H1 (cell line): ENCODE measurements at places on chromosomes 5 and 9.
A peak's percentile ranks its signal among the peaks of the same experiment; 100 is the strongest.

DNA sequence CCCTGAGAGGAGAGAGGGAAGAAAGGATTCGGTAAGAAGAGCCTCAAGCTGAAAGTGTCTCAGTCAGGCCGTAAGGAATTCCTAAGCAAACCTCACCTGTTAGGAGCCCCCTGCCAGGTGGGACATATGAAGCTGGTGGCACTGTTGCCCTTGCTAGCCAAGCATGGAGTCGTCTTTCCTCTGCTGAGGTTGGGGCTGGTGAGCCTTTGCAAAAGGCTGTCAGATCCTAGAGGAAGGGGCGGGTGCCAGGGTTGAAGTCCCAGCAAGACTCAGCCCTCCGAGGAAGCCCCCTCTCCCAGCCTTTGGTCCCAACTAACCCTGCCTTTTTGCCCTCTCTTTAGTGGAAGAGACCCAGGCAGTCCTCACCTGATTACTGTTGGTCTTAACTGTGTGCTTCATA is 5.5 kb upstream of the SMIM32 start:
- no peak for DNase-seq

DNA sequence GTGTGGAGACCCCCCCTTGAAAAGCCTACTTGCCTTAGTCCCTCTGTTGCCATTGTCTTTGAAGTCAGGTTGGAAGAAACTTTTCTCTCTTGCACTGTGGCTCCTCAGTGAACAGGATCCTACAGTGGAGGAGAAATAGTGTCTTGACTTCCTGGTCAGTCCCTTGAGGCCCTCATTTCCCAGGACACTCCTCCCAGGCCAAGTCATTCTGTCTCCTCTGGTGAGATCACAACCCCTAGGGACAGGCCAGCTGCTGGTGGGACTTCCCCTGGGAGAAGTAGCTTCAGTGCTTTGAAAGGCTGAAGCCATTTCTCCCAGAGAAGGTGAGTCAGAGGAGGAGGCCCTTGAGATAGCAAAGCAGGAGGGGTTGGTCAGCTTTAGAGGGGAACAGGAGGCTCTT is 10.1 kb upstream of the GRIA1 start:
- no peak for DNase-seq

GRCh38 chr9:73871636-73872035 is 625.5 kb upstream of the RORB start:
- no peak for DNase-seq

- DNase-seq = no peak
Measured at GRCh38 chr5:101212942-101213514, 309.9 kb upstream of the ST8SIA4 start.

DNA sequence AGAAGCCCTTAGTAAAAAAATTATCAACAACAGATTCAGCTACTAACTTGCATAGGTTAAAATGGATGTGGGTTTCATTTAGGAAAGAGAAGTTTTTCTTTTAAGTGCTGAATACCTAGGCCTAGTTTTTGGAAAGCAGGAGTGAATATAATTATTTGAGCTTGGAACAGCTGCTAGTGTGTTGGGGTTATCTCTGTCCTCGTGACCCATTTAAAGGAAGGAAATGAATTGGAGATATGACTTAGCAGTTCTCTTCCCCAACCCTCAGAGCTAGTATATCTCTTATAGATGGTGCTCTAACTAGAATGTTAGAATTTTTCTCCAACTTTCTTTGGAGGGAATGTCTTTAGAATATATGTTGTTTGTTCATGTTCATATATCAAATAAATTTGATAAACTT is 38.6 kb downstream of the ZNF366 start:
- no peak for DNase-seq

DNA sequence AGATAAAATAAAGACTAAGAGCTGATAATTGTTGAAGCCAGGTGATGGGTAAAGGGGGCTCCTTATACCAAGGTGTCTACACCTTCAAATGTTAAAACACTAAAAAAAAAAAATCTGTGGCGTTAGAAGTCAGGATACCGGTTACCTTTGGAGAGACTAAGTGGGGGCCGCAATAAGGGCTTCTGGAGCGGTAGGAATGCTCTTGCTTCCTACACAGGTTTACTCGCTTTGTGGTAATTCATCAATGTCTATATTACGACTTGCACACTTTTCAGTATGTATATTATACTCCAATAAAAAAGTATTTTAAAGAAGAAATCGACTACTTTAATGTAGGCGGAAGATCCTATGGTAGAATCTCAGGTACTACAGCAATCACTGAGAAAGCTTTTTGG is 12.5 kb downstream of the MRPS27 start:
- no peak for DNase-seq

DNA sequence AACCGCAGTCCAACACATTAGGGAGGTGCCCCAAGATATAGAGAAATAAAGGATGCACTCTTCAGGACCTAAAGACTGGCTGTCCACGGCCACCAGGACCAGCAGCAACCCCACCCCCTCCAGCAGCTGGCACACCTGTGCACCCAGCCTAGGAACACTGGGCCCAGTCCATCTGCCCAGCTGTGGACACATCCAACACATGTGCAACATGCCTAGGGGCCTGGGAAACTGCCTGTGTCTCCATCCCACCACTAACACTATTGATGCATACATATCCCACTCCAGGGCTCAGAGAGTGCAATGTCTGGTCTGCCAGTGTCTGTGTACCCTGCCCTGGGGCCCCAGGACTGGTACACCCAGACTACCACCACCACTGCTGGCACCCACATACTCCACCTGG is 1781.3 kb downstream of the MAT2B start:
- no peak for DNase-seq

DNA sequence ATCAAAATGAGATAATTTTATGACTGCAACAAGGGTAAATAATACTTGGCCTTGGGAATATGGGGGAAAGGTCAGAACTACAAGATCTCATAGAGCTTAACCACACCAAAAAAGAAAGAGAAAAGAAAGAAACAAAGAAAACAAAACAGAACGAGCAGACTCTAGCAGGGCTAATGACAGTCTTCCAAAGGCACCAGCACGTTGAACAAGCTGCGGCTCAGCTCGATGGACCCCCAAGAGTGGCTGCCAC is 689 bp downstream of the AK3 start:
- DNase-seq = no peak

DNA sequence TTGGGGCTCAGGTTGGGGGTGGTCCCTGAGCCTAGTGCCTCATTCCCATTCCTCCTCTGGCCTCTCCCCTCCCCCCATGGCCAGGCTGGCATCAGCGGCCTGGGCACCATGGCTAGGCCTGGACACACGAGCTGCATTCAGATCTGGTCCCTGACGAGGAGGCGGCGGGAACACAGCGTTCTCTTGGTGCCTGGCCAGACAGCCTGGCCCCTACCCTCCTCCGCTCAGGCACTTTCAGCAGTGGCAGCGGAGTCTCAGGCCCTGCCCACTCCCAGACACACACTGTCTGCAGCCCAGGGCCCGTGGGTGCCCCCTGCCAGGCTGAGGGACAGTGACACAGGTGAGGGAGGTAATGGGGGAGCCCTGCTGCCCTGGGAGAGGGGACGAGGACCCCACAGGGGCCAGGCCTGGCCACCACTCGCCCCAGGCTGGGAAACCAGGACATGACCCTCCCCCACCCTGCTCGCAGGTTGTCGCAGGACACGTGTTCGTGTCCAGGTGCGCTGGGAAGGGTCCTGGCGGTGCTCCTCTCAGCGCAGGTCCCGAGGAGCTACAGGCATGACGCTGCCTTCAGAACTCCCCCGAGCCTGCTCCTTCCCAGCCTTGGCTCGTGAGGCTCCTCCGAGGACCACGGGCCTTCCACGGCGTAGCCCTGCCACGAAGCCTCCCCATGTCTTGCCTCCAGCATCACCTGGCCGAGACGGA is 19.9 kb upstream of the UBAC1 start:
- no peak for DNase-seq

- DNase-seq = no peak
Measured at GRCh38 chr5:150751096-150751891, 7.5 kb downstream of the DCTN4 start.

DNA sequence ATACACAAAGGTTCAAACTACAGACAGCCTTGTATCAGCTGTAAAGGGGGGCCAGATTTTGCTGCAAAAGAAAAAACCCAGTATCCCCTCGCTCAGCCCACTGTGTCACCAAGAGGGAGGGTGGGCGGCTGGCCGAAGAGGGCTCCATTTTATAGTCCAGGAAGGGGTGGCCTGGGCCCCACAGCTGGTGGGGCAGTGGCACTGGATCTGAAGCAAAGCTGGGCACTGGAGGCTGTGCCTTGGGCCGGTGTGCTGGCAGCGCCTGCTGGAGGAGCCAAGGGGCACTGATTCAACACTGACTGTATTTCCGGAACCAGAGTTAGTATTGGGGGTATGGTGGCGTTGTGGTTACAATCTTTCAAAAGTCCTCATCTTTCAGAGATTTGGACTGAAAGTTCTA is 9.1 kb downstream of the BRD3 start:
- peak; percentile 43 for DNase-seq

- no peak for DNase-seq
Measured at GRCh38 chr5:82334856-82335255, 56.7 kb upstream of the RPS23 start.

- no peak for DNase-seq
Measured at GRCh38 chr9:76218886-76219445, 175.3 kb downstream of the RFK start.

DNA sequence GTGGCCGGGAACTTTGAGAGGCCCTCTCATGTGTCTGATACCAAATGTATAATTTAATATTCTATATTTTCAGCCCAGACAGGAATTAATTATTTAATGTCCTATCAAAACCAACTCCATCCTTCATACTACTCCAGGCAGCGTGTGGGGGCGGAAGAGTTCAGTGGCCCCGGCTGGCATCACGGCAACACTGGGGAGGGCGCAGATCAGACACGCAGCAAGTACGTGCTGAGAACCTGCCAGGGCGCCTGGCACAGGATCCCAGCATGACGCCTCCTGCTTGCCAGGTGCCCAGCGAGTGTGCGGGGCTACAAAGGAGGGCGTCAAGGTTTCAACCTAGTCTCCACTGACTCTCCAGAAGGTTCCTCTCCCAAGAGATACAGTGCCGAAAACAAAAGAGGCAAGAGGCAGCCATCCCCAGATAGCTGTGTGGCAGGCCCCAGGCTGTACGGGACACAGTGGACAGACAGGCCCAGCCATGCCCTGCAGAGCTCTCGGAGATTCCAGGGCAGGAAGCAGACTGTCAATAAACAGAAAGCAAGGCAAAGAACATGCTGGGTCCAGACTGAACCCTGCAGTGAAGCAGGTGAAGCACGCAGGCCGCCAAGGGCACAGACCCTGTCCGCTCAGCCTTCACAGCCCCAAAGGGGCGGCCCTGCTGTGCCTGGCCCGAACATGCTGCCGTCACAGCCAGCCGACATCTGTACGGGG is 110.3 kb downstream of the VAV2 start:
- no peak for DNase-seq

GRCh38 chr5:43312699-43313034 is 545 bp downstream of the HMGCS1 start:
- DNase-seq = no peak

GRCh38 chr5:113510836-113511451 is 2.5 kb upstream of the YTHDC2 start:
- DNase-seq = no peak

- no peak for DNase-seq
Measured at GRCh38 chr9:71431931-71432330, 310.5 kb upstream of the TRPM3 start.

GRCh38 chr9:126327006-126327713 is 531 bp downstream of the MVB12B start:
- DNase-seq = peak; percentile 68

- no peak for DNase-seq
Measured at GRCh38 chr9:124629600-124629999, 122.4 kb upstream of the NR5A1 start.

DNA sequence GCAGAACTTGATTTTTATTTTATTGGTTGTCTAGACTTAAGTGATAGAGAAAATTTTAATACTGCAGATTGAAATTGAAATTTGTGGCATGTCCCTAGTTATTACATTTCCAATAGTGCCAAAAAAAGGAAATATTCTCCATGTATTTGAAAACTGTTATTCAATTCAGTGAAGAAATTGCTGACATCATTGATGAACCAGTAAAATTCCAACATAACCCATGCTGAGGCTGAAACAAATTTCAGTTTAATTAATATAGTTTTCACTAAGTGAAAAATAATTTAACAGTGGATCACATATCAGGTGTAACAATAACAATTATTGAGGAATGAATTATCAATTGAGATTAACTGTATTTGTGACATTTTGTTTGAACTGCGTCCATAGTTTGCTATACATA is 38.7 kb downstream of the LURAP1L start:
- no peak for DNase-seq

GRCh38 chr5:41908374-41909079 is 4.4 kb downstream of the RIMOC1 start:
- DNase-seq = no peak

DNA sequence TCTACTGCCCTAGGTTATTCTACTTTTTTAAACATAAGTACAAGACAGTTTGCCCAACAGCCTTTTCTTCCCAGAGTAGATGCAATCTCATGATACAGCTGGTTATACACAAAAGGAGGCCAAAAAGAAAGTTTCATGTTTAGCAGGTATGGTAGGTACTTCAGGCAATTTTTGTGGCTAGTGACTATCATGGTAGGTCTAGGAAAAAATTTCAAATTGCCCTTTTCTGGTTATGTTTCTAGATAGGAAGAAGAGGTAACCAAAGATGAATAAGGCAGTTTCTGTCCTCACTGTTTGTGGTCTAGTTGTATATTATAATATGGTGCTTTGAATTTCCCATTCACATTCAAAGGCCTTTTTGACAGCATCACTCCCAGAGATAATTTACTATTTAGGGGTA is 19.7 kb downstream of the MEGF9 start:
- DNase-seq = no peak
